ENCODE measurements at places on chromosomes 3 and 15. TPM values are rescaled to one million over a fixed set of nuclear protein-coding genes. Genes with fewer than 3 reads are reported as not detected.

STAB1 gene
- 0.07 TPM for total RNA-seq

PEX5L gene
- not detected for total RNA-seq

PPP1R14D gene
- not detected for total RNA-seq

ABHD14A gene
- total RNA-seq = 16.8 TPM

SI gene
- total RNA-seq = not detected

WDR93 gene
- 0.13 TPM for total RNA-seq

FSD2 gene
- not detected for total RNA-seq

MKRN2 gene
- 26.1 TPM for total RNA-seq

DPPA2 gene
- total RNA-seq = not detected
